ENCODE measurements at places on chromosomes 11 and 22.

DNA sequence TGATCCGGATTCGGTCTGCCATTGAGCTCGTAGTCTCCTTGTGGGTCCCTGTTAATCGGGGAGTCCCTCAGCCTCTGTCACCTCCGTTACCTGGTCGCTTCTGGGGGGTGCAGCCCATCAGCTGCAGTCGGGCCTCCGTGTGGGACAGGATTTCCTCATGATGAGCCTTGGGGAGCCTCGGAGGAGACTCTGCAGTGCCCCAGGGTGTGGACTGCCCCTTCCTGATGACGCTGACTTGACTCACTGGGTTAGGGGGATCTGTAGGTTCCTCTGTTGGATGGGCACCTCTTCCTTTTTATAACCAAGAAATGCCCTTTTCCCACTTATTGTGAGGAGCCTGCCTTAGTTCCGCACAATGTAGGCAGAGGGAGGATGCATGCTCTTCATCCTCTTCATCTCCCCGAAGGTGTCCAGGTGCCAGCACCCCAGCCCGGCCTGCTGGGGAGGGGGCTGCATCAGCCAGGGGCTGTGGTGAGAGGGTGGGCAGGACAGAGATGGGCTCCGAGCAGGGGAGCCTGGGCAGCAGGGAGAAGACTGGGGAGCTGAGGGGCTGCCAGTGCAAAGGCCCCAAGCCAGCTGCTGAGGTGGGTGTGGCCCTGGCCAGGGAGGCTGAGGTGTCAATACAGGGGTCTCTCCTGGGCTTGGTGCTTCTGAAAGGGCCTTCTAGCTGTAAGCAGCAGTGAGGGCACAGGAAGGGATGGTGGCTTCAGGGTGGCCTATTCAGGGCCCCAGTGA, 13.5 kb upstream of the TTLL8 start:
- DNase-seq, result no peak

- no peak for DNase-seq
These were observed 398 bp upstream of the ATG16L2 start for GRCh38 chr11:72813740-72814285.

- DNase-seq, result no peak
These were observed 84.5 kb upstream of the LINC01488 start for GRCh38 chr11:69396948-69397307.

- no peak for DNase-seq
These were observed 10.0 kb downstream of the SIK2 start for GRCh38 chr11:111612224-111612623.

DNA sequence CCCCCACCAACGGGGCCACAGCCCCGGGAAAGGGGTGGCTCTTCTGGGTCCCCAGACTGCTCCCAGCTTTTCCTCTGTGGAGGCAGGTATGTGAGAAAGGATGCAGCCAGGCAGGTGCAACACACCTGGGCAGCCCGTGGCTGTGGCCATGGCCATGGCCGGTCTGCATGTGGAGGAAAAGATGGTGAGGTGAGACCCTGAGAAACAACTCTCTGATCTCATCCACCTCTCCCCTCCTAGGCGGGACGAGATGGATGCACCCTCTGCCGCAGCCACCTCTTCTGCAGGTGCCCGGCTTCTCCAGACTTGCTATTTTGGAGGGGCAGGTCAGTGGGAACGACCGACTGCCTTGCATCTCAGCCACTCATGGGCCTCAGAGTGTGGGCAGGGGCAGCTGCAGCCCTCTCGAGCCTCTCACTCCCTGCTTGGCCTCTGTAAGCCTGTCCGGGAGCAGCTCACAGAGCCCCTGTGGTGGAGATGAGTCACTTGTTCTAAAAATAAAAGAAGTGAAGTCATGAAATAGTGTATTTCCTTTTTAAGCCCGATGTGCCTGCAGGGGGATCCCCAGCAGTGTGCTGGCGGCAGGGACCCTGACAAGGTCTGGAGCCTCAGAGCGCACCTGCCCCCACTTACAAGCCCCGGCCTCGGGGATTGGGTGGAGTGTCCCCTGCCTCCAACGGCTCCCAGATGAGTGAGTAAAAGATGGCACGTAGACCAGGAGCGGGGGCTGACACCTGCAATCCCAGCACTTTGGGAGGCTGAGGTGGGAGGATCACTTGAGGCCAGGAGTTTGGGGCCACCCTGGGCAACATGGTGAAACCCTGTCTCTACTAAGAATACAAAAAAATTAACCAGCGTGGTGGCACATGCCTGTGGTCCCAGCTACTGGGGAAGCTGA, 10.7 kb downstream of the SMIM38 start:
- DNase-seq, result no peak

GRCh38 chr22:42151924-42152635, 21.5 kb upstream of the CYP2D6 start:
- no peak for DNase-seq

DNA sequence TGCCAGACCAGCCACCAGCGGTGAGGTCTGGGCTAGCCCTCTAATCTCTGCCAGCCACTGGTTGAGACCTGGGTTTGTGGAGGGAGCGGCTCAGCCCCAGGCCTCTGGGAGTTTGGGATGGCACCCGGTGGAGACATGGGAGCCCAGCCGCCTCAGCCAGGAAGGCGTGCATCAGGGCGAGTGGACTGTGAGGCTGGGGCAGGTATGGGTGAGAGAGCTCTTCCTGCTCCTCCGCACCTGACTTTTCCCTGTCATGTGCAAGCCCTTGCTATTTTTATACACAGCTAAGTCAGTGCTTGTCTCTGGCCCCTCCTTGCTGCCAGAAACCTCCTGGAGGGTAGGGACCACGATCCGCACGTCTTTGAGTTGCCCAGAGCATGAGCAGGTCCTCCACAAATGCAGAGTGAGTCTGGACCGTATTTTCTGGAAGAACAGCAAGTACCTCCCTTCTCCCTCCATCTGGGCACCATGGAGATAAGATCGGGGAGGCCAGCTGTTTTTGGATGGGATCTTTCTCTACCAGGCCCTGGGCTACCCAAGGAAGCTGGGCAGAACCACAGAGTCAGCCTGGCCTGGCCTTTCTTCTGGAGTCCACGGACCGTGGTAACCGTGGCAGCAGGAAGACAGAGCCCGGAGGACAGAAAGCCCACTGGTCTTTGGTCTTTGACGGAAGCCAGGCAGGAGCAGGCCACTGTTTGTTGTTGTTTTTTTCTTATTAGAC, 53.3 kb downstream of the IGLL1 start:
- DNase-seq, result no peak

- no peak for DNase-seq
These were observed 12.9 kb downstream of the KRTAP5-5 start for GRCh38 chr11:1642288-1643145.
